ENCODE measurements at places on chromosomes 13 and 19. TPM values are rescaled to one million over a fixed set of nuclear protein-coding genes. Genes with fewer than 3 reads are reported as not detected.

DNA sequence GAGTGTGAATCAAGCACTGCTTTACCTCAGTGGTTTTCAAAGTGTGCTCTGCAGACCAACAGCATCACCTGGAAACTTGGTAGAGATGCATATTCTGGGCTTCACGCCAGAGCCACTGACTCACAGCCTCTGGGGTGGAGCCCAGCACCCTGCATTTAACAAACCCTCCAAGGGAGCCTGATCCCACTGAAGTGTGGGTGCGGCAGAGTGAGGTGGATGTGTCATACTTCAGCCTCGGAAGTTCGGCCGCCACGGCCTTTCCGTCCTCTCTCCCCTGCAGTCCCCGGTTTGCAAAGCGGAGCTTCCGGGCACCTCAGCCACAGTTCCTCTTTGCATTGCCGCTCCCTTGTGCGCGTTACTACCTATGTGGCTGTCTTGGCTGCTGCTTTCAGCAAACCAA, 33.3 kb upstream of the MICU2 start:
- no peaks in the 10 kb centered on the region for H3K36me3 ChIP-seq
- H3K27ac ChIP-seq = no peak overlapping the region
- DNase-seq = no peak
- no peaks in the 10 kb centered on the region for H3K4me1 ChIP-seq

DNA sequence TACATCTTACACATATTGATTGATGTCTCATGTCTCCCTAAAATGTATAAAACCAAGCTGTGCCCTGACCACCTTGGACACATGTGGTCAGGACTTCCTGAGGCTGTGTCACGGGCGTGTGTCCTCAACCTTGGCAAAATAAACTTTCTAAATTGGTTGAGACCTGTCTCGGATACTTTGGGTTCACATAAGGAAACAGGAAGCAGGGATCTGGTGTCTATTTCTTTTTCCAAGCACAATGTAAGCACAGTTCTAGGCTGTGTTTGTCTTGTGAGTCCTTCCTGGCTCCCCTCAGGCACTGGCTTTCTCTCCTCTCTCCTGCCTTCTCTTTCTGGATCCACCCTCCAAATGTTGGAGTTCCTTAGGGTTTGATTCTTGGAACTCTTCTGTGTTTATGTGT, 27.6 kb upstream of the TPT1 start:
- peaks cover 47% of the 10 kb centered on the region for H3K4me1 ChIP-seq
- peak overlapping the region; percentile 57 for H3K27ac ChIP-seq
- no peak overlapping the region for H3K4me3 ChIP-seq

The KLK4 gene
- not detected for total RNA-seq

DNA sequence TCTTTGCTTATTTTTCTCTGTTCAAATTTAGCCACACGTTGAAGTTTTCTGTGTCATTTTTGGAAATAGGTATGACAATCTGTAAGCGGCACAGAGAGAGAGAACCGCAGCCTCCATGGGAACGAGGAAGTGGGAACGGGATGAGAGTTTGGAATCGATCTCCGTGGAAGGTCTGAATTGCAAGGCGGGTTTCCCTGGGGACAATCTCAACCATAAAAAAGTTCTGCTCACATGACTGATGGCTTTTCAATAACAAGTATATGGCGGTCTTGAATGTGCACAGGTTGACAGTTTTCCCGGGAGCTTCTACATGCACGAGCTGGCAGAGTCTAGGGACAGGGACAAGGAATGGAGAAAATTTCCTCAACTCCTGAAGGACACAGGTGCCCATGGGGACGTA, 90.9 kb downstream of the INSR start:
- peaks cover 16% of the 10 kb centered on the region for H3K4me1 ChIP-seq
- H3K4me3 ChIP-seq = no peak overlapping the region

DNA sequence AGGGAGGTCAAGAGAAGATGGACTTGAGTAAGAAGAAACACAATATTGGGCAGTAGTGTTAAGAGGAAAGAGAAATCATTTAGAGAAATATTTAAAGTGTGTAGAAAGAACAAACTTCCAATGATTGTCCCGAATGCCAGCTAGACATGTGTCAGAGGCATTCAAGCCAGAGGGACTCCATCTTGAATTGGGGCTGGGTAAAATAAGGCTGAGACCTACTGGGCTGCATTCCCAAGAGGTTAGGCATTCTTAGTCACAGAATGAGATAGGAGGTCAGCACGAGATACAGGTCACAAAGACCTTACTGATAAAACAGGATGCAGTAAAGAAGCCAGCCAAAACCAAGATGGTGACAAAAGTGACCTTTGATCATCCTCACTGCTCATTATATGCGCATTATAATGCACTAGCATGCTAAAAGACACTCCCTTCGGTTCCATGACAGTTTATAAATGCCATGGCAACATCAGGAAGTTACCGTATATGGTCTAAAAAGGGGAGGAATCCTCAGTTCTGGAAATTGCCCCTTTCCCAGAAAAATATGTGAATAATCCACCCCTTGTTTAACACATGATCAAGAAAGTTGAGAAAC, 127.0 kb upstream of the IPO5 start:
- H3K27ac ChIP-seq = no peak overlapping the region
- H3K36me3 ChIP-seq = no peaks in the 10 kb centered on the region

GRCh38 chr19:50365434-50366306, at the start of gene NAPSA:
NAPSA (minus strand) TSS chr19:50365639; CDS start chr19:50365621, 18 bp downstream.
- no peak for DNase-seq
- H3K27me3 ChIP-seq = no peaks in the 10 kb centered on the region
- no peaks in the 10 kb centered on the region for H3K36me3 ChIP-seq
- no peaks in the 10 kb centered on the region for H3K4me1 ChIP-seq
- no peak within 1 kb of the TSS for H3K27ac ChIP-seq

The ICAM3 gene
- 8.4 TPM for total RNA-seq

- H3K4me1 ChIP-seq = peaks cover 4% of the 10 kb centered on the region
- no peak overlapping the region for H3K4me3 ChIP-seq
- H3K27me3 ChIP-seq = no peaks in the 10 kb centered on the region
These were observed 40.9 kb downstream of the RAB20 start for GRCh38 chr13:110520431-110521295.

Measured in psoas muscle (tissue), 8 donors.